ENCODE measurements at places on chromosomes 11 and 22. TPM values are rescaled to one million over a fixed set of nuclear protein-coding genes. Genes with fewer than 3 reads are reported as not detected.

C11orf16 gene
- not detected for total RNA-seq

PLAAT4 gene
- 18.1 TPM for total RNA-seq

PACSIN3 gene
- 49.2 TPM for total RNA-seq

MORC2 gene
- total RNA-seq, result 6.5 TPM

All from tracheal epithelial cell (primary cell).